ENCODE measurements at places on chromosomes 5 and 9.

DNA sequence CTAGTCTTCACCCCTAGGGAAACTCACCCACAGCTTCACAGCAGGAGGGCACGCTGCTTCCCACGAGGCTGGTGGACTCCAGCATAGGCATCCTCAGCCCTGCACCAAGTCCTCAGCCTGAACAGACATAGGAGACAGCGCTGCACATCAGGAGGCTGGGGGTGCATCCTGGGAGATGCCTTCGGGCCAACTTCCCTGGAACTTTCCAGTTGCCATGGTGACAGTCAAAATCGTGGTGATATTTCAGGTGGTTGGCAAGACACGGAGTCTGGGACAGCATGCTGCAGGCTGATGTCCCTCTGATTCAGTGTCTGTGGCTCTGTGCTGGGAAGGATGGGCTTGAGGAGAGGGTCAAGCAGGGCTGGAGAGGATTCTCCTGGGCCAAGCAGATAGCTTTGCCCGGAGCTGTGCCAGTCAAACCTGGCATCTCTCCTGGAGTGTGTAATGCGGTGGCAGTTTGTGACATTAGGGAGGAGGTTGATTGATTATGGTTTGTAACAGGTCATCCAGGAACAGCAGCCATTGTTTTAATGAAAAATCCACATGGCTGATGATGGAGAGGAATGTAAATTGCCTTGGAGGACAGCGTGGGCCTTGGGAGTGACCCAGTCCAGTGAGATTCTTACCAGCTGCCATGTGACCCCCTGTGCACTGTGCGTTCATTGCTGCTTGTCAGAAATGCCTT, 35.6 kb upstream of the SEMA4D start:
- DNase-seq = no peak

DNA sequence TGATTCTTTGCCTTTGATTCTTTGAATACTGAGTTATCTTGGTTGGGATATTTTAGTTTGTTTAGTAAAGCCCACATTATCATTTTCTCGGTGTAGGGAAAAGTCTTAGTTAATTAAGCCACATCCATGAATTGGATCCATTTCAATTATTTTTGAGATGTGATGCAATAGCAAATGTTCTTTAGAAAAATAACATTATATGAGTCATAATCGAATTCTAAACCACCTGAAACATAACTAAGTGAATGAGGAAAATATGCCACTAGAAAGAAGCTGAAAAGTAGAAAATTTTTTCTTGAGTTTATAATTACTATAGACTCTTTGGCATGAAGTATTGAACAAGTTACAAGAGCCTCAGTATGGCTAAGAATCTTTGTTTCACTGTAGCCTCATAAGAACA, 17.5 kb upstream of the CCDC192 start:
- DNase-seq = no peak

DNA sequence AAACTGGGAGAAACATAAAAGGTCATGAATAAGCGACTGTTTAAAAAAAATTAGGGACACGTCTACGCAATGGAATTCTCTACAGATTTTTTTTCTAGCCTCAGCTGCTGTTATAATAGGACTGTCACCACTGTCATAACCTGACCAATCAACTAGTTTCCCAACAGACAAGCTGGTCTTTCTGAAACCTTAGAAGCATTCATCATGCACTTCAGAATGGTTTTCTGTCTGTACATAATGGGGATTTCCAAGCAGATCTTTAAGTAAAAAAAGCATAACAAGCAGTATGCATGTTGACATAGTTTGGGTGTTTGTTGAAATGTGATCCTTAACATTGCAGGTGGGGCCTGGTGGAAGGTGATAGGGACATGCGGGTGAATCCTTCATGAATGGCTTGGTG, 58.3 kb upstream of the SEMA6A start:
- DNase-seq = no peak

- no peak for DNase-seq
Observed at GRCh38 chr9:116471093-116471906, 215.8 kb upstream of the TRIM32 start.

DNA sequence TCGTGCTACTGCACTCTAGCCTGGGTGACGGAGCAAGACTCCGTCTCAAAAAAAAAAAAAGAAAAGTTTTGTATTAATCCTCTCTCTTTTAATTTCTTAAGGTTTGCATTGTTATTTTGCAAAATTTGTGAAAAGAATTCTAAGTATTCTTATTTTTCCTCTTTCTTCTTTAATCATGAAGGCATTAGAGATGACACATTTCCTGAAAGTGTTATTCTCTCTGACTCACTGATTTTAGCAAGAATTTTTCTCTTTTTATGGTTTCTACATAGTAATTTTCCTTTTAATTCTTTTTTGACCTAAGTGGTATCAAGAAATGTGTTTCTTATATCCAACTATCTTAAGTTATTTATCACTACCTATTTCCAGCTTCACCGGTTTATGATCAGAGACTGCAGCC, 78.0 kb downstream of the NSUN2 start:
- DNase-seq = no peak

DNA sequence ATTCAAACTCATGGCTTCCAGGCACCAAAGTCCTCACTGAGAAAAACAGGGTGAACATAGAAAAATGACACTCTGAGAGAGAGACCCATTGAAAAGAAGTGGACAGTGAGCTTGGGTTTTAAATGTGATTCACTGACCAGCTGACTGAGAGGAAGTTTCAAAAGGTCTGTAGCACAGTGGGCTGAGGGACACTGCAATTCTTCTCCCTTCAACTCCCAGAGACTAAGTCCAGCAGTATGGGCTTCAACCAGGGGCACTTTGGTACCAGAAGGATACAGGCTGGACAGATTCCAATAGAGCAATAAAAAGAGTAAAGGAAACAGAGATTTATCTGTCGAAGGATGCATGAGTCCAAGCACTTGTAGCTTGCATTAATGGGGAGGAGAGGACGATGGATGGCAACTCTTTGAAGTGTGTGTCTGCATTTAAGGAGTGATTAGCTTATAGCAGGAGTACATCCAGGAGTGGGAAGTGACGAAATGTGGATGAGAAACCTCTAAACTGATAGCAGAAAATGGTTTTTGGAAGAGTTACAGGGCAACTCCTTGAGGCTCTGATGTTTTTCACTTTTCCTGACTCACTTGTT, 117.0 kb upstream of the ANKRD55 start:
- DNase-seq = no peak

DNA sequence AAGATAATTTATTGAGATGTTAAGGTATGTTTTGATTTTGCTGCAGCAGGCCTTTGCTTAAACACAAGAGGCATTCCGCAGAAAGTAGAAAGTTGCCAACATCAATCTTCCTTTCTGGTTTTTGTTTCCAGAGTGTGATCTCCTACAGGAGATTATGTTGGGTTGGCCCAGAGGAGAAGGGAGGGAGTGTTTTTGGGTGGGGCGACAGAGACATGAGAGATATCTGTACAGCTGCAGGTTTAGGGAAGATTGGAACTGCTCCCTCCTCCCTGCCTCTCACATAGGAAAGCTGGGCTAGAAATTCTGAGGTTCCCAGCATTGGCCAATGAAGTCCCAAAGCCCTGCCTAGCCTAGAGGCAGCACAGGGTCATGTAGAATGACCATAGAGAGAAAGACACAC, 211.0 kb downstream of the CEMIP2 start:
- DNase-seq = no peak

DNA sequence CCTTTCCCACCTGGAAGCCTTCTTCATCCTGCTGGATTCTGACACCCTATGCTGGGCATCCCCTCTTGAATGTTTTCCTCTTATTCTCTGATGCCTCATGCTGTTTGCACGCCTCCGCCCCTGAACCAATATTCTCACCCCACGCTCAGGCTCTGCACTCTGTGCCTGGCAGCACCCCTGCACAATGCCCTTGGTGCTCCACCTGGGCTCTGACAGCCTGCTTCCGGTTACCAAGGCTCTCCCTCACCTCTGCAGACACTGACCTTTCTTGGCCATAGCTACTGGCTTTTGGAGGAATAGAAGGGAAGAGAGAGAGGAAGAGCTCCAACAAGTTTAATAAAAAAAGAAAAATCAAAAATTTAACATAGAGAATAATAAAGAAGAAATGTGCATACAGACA, 108.7 kb upstream of the SHB start:
- no peak for DNase-seq

- DNase-seq = no peak
Observed at GRCh38 chr5:124515497-124516245, 230.8 kb downstream of the ZNF608 start.

GRCh38 chr5:14502294-14502690, 79.3 kb upstream of the OTULINL start:
- no peak for DNase-seq

DNA sequence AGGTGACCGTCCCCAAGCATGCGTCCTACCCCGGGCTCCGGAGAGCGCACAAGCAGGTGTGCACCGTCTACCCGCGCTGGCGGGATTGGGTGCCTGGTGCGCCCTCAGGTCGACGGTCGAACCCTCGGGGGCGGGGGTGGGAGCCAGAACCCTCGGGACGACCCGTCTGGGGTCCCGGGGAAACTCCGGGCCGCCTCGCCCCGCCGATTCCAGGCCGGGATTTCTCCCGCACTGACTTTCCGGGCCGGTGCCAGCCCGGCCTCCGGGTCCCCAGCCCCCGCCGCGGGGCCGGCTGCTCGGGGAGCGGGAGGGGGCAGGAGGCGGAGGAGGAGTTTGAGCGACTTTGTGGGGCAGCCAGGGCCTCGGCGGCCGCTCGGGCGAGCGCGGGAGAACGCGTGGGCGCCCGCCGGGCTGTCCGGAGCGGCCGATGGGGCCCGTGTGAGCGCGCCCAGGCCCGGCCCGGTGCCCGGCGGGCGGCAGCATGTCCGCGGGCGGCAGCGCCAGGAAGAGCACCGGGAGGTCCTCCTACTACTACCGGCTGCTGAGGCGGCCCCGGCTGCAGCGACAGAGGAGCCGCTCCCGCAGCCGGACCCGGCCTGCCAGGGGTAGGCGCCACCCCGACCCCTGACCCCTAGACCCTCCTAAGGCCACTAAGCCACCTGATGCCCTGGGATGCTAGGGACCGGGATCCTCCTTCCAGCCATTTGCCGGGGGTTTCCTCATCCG, at the start of gene DAB2IP:
Gene DAB2IP, plus strand, starts transcription at position 340 of the 726 bp plus-strand sequence. Its CDS starts 142 bp downstream, at position 482.
- no peak for DNase-seq

- DNase-seq = no peak
Observed at GRCh38 chr5:34580983-34581382, 75.1 kb upstream of the RAI14 start.

DNA sequence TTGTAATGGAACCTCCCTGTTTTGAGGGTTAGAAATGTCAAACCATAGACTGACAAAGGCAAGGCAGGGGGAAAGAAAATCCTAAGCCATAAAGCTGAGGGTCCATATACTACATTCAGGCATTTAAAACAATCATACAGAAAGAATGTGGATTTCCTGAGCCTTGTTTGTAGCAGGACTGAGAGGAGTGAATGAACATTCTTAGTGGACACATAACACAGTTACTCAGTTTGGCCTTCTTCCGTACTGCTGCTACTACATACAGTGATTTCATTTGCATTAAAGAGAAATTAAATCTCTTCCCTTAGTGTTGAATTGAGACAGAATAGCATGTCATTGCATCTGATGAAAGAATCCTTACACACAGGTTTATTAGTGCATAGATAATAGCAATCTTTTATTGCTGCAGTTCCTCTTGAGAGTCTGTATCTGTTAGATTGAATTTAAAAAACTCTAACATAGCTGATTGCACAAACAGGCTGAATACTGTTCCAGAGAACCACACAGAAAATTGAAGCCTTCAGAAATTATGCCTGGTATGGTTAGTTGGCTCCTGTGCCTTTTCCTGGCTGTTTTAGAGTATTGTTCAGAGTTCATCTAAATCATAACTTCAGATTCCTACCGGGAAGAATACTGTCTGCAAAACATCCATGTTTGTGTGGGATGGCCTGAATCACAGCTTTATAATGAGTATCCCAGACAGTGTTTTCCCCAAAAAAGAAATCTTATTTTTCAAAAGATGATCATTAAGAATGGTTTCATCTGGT, 2.0 kb upstream of the MTX3 start:
- no peak for DNase-seq

- DNase-seq = no peak
Observed at GRCh38 chr9:69919461-69920061, 98.9 kb downstream of the CFAP95 start.
